CD4-positive, alpha-beta memory T cell (primary cell): ENCODE measurements at places on chromosomes 7 and 10. TPM values are rescaled to one million over a fixed set of nuclear protein-coding genes. Genes with fewer than 3 reads are reported as not detected.

DNA sequence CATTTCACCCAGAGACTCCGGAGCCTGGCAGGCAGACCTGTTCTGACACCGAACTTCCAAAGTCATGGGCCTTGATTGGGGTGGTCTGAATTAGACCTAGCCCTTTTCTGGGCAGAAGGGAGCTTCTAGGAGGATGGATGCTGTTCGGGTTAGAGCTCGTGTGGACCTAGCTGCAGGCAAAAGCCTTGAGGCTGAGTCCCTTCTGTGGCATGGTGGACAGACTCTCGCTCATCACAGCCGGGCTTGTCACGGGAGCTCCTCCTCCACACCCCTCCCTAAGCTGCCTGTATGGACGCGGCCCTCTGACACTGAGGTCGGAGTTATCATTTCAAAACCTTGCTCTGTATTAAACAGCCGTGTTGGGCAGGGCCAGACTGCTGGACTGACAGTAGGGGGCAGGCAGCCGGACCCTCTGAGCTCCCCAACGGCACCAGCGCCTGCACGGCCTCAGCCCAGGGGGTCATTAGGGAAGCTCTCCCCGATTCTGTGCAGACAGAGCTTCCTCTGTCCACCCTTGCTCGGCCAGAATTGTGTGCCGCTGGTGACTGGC lies 2.2 kb downstream of the IRF5 start:
- no peak for DNase-seq

GRCh38 chr7:152949253-152949652 lies 189.7 kb downstream of the ACTR3B start:
- DNase-seq = no peak

- DNase-seq = no peak
Measured at GRCh38 chr7:126806614-126807013, 446.1 kb downstream of the GRM8 start.

- DNase-seq = no peak
Measured at GRCh38 chr7:100693312-100694097, 545 bp downstream of the GIGYF1 start.

DNA sequence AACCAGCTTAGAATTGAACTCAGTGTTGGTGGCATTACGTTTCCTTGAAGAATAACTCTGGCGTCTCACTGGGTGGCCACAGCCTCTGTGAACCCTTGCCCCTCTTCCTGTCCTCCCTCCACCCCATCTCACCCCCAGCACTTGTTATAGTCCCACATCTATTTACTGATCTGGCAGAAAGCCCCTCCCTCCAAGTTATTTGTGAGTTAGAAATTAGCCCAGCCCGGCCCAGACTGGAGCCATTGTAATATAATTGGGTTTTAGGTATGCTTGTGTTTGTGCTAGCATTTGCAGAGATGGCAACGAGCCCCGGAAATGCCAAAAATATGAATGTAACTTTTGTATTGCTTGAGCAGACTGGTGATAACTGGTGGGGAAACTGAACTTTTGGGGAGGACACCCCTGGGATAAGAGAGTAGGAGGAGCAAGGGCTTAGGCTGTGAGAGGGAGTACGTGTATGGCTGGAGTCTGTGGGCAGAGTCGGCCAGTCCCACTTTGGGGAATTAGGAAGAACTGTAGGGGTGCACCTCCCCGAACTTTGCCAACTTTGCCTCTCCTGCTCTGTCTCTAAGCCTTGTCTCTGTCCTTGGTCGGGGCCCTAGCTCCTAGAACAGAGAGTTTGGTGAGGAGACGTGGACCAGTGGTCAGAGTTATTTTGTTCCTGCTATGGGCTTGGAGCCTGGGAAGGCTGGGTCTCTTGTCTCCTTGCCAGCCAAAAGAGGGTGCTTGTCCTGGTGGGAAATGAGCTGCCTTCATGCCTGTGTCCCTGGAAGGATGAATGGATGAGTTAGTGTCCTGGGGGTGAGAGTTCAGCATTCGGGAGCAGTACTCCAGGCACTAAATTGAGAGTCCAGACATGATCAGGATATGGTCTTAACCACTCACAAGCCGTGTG lies 19.3 kb upstream of the TRIM8 start:
- DNase-seq = no peak

DNA sequence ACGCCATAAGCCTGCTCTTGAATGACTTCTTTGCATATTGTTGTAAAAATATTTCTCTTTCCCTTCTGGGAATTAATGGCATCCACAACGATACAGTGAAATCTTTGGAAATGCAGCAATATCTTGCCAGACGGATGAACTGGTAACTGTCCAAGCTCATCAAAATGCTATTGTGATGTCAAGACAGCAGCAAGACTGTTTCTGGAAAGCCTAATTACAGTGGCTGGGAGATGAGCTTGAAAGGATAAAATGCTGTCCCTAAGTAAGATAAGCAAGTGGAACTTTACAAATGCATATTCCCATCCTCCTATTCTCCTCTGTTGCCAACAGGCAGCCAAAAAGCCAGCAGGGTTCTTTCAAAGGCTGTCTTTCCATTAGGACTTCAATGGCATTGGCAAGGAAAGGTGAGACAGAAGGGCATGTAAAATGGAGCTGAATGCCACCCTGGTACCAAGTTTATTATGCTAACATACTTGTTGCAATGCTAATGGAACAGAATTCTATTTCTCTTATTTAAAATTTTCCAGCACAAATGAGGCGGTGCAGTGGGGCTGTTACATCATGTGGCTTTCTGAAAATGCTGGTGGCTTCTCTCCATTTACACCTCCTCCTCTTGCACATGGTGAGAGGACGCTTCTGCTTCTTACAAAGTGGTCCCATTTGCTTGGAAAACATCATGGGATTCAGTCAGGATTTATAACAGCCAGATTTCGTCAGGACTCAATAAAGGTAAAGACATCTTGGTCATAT lies 178.3 kb upstream of the PTER start:
- DNase-seq = no peak

DNA sequence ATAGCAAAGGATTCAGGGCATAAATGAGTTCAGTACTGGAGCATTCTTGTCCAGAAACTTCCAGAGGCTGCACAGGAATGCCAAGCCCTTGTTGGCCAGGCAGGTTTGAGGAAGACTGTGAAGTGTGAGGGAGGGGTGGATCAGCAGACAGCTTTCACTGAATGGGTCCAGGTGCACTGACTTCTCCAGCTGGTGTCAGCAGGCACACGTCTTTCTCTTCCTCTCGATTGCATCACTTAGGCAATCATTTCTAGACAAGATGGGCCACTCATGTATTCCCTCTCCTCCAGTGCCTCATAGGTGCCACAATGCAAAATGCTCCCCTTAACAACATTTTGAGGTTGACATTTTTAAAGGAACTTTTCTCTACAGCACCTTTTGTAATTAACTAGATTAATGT lies 15.6 kb upstream of the PLEKHS1 start:
- no peak for DNase-seq

DNA sequence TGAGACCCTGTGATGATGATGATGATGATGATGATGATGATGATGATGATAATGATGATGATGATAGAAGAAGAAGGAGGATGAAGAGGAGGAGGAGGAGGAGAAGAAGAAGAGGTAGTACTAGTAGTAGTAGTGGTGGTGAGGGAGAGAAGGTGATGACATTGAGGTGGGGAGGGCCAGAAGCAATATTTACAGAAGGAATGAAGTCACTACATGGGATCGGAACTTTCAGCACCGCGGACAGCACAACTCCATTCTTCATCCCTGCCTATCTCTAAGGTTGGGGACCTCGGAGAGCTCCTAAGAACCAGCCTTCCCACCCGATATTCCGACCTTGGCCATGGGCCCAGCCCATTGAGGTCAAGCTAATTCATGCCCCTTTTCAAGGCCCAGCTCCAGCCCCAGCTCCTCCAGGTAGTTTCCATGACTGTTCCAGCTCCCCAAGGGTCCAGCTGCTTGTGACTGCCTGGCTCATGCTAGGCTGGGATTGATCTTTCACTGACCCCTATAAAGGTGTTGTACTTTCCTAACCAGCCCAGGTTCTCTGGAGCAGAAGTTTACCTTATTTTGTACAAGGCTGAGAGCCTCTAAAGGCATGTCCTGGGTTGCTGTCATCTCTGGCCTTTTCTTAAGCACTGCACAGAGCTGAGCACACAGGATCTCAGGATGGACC lies 10.3 kb downstream of the CRHR2 start:
- DNase-seq = no peak

DNA sequence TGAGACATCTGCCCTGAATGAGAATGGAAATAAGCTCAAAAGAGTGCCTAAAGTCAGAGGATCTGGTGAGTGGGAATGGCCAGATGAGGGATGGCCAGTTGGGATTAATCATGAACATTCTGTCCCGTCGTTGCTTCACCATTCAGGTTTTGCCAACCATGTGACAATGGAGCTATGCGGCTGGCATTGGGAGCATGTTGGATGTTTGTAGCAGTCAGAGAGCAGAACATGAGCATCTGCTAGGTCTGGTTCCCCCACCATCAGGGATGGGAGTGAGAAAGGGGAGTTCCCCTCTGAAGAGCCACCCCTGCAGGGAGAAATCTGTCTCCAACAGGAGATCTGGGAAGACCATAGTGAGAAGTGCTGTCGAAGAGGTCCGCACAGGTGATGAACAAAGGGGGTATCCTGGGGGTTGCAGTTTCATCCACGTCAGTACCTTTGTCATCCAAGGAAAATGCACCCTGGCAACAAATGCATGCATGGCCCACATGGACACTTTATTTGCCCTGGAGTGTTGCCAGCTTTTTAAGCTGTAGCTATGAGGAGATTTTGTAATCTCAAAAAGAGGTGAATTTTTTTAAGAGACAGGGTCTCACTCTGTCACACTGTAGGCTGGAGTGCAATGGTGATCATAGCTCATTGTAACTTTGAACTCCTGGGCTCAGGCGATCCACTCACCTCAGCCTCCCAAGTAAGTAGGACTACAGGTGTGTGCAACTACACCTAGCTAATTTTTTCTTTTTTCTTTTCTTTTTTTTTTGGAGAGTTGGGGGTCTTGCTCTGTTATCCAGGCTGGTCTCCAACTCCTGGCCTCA lies 190.2 kb downstream of the CAMK1D start:
- no peak for DNase-seq

- no peak for DNase-seq
Measured at GRCh38 chr7:4561795-4562194, 120.3 kb upstream of the FOXK1 start.

DNA sequence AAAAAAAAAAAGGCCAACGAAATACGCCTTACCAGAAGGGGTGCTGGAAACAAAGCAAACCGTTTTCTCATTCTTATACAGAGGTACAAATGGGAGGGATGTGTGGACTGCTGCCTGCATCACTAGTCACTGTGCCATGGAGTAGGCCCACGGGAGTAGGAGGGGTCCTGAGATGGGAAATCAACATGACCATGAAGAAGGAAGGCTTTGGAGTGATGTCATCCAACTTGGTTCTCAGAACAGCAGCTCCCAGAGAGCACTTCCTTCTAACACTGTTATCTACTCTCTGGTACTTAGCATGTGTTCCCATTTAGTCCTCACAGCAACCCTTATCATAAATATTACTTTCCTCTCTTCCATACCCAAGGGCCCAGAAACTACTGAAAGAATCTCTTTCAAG lies 60.0 kb upstream of the LRGUK start:
- no peak for DNase-seq

DNA sequence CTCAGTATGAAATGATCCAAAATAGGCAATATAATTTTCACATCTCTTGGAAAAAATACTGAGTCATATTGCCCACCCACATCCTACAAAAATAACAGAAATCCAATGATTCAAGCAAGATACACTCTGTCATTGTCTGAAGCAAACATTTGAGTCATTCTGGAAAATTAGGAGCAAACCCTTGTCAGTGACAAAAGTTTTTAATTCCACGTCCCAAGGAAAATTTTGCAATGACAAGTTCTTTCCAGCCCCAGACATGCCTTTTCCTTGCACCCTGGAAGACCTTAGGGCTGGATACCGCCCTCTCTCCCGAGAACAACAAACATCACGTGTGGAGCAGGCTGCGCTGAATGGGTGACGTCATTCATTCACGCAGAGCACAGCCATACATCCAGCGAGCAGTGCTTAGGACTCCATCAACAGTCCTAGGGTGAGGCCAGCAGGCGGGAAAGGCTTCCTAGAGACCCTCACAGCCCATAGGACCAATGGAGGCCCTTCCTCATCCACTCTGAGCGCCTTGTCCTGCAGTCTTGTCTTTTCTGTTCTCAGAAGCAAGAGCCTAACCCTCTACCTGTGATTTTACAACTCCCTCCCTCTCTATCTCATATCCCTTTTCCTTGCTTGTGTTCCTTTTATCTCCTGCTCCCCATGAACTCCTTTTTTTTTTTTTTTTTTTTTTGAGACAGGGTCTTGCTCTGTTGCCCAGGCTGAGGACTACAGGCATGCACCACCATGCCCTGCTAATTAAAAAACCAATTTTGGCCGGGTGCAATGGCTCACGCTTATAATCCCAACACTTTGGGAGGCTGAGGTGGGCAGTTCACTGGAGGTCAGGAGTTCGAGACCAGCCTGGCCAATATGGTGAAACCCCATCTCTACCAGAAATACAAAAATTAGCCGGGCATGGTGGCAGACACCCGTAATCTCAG lies 23.5 kb upstream of the KDM7A start:
- no peak for DNase-seq

SPOCK2 gene
- 552 TPM for total RNA-seq

NME8 gene
- not detected for total RNA-seq

PARD3 gene
- total RNA-seq = 0.25 TPM

MMRN2 gene
- total RNA-seq = not detected

DOCK1 gene
- total RNA-seq = 0.17 TPM

CAMK1D gene
- 22.2 TPM for total RNA-seq

ANKRD2 gene
- total RNA-seq = not detected

NOS3 gene
- 4.6 TPM for total RNA-seq

DDX21 gene
- total RNA-seq = 50.6 TPM

AGAP9 gene
- total RNA-seq = 11.3 TPM
